ENCODE measurements at places on chromosomes 5 and 9.

DNA sequence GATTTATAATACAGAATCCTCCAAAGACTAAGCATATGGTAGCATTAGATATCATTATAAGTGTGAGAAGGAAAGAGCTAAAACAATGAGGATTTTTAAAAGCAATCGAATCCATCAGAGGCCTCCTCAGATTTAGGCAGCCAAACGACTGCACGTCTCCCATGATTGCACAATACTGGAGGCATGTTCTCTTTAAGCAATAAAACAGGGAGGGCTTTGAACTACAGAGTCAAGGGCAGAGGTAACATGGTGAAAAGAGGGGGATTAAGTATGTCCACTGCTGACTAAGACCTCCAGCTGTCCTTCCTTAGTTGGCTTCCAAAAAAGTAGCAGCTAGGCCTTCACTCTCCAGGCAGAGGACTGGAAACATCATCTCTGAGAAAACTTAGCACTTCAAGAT is 298.7 kb upstream of the RGMB start:
- no peak for DNase-seq

GRCh38 chr9:128555180-128555721 is 2.9 kb downstream of the SPTAN1 start:
- no peak for DNase-seq

GRCh38 chr5:42404366-42404765 is 18.9 kb upstream of the GHR start:
- DNase-seq = no peak

DNA sequence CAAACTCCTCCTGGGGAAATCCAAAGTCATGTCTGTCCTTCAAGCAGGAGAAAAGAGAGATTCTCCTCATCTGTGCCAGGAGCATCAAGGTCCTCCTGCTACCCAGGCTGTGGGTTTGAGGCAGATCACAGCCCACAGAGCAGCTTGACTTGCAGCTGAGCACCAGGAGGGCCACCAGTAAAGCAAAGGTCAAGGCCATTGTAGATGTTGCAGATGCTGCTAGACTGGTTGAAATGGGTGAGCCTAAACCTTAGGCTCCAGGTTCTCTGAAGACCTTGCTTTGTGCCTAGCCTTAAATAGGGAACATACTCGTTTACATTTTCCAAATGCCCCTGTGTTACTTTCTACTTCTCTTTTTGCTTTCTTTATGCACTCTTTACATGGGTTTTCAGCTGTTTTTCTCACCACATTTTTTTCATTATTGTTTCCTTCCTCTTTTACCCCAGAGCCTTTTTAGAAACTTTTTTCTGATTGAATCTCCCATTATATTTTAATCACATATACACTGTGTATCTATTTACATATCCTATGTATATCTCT is at the start of gene IFNA2:
TSS of gene IFNA2 (minus strand) at position 268 of the 540 bp plus-strand sequence. CDS start at position 199, 69 bp downstream.
- DNase-seq = peak; percentile 32

DNA sequence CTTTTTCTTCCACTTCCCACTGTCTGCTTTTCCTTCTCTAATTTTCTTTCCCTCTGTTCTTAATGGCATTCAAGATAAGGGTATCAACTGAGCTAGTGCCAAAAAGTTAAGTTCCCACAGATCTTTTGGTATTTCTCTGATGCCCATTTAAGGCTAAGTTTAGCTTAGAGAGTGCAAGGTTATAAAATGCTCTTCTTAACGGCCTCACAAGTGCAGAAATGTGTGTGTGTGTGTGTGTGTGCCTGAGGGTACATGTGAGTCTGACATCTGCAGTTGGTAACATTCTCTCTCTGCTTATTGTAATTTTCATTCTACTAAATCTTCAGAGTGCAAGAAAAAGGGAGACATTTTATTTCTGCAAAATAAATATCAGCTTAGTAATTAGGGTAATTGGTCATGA is 24.2 kb downstream of the FBN2 start:
- DNase-seq = no peak

GRCh38 chr5:44952376-44952775 is 143.6 kb downstream of the MRPS30 start:
- peak; percentile 81 for DNase-seq

DNA sequence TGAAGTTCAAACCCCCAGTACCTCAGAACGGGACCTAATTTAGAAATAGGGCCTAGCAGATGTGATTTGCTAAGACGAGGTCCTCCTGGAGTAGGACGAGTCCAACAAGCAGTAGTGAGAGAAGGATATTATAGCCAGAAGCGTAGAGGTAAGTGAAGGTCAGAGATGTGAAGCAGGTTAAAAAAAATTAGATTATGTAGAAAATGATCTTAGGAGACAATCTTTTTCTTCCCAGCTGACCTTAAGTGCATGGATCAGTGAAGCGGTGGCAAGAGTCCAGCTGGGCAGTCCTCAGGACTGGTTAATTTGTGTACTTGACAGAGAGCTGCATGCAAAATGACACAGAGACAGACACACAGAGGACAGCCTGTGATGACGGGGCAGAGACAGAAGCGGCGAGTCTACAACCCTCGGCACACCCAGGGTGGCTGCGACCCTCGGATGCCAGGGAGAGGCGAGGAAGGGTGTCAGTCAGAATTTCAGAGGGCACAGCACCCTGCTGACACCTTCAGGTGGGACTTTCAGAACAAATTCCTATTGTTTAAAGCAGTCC is 131.4 kb upstream of the IRX4 start:
- no peak for DNase-seq

- DNase-seq = no peak
These were observed 3.1 kb upstream of the FAM120AOS start for GRCh38 chr9:93456504-93456903.

DNA sequence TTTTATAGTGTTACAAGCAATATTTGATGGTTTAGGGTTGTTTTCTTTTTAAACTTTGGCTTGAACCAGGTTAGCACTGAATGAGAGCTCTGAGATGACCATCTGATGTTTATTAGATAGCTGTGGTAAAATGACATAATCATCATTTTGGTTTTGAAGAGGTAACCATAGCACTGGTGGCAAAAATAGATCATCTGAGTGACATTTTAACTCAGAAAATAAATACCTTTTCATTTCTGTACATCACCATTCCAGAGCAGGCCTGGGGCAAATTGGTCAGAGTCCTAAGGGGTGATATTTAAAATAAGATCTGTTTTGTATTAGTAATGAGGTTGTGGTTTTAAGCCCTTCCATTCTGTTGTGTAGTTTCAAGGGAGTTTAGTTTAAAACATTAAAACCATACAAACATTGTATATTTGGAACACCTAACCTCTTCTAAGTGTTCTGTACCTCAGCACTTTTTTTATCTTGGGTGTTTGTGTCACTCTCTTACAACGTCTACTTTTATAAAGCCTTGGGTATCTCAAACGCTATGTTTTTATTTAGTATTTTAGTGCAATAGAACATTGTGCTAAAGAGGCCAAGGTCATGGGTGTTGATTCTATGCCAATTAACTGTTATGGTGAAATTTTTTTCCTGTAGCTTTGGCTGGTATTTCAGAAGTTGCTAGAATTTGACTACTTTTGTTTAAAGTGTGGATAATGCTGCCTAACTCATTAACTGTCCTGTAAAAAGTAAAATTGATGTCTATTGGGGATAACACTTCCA is 166.1 kb downstream of the CD180 start:
- no peak for DNase-seq
